ENCODE measurements at places on chromosomes 1 and 21.

DNA sequence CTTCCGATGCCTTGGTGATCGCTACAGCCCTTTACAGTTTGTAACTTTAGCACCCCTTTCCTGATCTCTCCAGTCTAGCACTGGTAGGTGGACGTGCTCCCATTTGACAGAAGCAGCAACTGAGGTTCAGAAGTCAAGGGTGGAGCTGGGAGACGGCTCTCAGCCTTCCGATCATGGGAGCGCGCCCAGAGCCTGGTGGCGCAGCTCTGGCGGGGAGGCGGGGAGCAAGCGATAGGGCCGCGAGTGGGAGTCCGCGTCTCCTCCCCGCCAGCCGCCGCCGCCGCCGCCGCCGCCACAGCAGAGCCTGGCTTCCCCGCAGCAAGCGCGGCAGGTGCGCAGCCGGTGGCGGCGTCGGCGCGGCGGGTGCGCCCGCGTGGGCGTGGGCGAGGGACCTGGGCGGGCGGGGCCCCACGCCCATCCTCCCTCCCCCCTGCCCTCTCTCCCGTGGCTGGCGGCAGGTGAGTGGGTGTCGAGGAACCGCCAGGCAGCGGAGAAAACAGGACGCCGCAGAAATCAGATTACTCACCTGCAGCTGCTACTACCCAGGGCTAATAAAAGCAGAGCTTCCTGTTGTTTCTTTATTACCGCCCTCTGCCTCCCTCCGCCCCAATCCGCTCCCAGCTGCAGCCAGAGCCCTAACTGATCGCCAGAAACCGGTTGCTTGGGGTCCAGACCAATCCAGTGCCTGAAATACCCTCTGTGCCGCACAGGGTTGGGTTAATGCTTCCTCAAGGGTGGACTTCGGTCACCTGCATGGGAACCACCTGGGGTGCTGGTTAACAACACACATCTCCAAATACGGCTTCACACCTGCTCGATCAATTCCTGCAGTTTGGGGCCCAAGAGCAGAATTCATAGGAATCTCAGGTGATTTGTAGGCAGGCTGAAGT, 60.2 kb upstream of the ID3 start:
- no peak for DNase-seq

- DNase-seq = no peak
Measured at GRCh38 chr1:154913273-154913672, 23.2 kb downstream of the PMVK start.

DNA sequence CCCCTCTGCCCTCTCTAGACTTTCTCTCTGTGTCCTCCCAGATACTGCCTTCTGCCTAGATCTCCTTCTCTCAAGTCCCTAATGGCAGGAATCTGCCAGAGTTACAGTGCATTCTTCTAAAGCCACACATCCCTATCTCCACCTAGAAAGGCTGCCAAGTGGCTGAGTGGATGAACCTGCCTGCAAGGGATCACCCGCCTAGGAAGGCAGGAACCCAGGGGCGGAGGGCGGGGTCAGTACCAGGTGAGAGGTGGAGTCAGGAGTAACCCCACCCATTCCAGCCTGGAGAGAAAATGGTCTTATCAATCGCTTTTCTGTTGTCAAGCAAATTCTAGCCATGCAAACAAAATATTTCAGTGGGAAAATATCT, 60.8 kb downstream of the BCAR3 start:
- no peak for DNase-seq

- DNase-seq = no peak
Measured at GRCh38 chr1:74790453-74790852, 57.5 kb downstream of the TYW3 start.

GRCh38 chr1:201954263-201955008, 867 bp upstream of the TIMM17A start:
- DNase-seq = no peak

DNA sequence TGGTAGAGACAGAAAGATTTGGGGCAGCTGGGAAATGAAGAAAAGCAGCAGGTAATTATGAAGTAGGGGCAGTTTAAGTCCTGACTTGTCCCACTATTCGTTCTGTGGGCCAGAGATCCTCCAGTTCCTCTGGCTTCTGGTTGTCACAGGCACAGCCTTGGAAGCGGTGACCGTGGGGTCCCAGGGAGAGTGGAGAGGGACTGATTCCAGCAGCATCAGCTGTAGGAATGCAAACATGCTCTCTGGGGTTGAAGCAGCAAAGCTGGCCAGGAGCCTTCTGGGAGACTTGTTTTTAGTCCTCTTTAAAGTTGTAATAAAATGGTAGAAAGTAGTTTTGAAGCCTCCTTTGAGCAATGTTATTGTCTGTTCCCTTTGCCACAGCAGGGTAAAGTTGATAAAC, 488.0 kb downstream of the LMO4 start:
- no peak for DNase-seq

GRCh38 chr1:59564192-59564891, 250.4 kb upstream of the HOOK1 start:
- no peak for DNase-seq

DNA sequence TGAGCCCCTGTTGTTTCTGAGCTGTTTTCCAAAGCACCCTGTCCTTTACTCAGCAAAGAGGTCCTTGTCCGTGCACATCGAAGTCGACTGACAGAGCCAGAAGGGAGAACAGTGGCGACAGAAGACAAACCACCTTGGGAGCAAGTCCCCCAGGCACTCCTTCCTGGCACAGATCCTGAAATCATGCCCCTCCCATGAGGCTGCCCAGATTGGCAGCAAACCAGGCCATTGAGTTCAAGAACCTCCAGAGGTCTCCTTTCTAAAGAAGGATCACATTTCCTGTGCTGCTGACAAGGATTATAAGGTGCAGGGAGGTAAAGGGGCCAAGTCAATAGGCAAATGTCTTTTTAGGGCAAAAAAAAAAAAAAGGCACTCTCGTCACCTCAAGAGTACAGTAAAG, 84.7 kb upstream of the HIVEP3 start:
- DNase-seq = no peak

GRCh38 chr1:244191581-244191980, 140.5 kb downstream of the ZBTB18 start:
- no peak for DNase-seq

GRCh38 chr1:226984521-226985238, 44.6 kb downstream of the COQ8A start:
- no peak for DNase-seq

DNA sequence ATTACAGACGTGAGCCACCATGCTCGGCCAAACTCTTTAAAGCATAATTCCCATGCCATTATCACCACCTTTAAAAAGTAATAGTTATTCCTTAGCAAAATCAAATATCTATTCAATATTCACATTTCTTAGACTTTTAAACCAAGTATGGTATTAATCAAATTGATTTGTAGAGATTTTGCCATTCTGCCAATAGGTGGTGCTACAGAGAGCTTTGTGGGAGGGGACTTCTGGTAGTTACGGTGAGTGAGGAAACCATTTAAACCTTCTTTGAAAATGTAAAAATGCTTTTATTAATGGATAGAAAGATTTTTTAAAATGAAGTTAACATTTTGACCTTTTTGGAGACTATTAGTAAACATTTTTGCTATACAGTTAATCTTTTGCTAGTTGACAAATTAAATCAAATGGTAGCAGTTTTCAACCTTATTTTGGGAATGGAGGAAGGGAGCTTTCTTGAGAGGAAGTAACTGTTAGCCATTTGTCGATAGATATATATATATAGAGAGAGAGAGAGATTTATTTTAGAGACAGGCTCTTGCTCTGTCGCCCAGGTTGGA, 19.3 kb downstream of the IARS2 start:
- no peak for DNase-seq

GRCh38 chr1:161068306-161069234, 1.1 kb downstream of the ARHGAP30 start:
- DNase-seq = no peak

DNA sequence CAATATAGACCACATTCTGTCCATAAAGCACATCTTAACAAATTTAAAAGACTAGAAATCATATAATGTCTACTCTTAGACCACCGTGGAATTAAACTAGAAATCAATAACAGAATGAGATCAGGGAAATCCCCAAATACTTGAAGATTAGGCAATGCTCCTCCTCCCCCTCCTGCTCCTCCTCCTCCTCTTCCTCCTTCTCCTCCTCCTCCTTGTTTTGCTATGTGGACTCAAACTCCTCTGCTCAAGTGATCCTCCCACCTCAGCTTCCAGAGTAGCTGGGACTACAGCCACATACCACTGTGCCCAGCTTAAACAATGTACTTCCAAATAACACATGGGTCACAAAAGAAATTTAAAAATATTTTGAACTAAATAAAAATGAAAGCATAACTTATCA, 134.2 kb downstream of the GRIK3 start:
- DNase-seq = no peak

DNA sequence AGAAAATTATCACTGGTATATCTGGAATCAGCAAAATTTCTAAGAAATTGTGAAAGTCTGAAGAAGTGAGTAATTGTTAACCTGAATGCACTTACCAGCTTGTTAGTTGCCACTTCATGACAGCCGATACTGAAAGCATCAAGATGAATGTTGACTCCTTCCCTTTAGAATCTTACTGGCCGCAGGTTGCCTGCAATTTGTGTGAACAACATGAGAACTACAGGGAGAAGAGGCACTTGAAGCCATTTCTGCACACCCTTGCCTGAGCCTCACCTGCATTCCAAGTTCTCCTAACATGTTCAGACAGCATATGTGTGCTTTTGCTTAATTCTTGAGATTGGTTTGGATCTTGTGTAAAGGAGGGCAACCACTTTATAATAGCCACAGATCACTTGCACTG, 59.2 kb upstream of the SSX2IP start:
- DNase-seq = no peak

DNA sequence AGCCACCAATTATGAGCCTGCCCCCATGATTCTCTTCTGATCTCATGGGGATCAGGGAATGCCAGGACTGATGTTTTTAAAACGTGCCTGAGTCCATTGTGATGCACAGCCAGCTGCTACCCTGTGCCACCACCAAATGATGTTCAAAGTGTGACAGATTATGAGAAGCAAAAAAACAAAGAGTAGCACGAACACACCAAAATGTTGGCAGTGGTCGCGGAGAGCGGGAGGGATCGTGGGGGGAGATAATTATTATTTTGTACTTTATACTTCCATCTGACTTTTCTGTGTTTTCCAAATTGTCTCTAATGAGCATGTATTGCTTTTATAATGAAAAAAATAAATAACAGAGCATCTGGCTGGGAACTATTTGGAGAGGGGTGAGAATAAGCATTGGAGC, 50.5 kb downstream of the EPHB2 start:
- no peak for DNase-seq

DNA sequence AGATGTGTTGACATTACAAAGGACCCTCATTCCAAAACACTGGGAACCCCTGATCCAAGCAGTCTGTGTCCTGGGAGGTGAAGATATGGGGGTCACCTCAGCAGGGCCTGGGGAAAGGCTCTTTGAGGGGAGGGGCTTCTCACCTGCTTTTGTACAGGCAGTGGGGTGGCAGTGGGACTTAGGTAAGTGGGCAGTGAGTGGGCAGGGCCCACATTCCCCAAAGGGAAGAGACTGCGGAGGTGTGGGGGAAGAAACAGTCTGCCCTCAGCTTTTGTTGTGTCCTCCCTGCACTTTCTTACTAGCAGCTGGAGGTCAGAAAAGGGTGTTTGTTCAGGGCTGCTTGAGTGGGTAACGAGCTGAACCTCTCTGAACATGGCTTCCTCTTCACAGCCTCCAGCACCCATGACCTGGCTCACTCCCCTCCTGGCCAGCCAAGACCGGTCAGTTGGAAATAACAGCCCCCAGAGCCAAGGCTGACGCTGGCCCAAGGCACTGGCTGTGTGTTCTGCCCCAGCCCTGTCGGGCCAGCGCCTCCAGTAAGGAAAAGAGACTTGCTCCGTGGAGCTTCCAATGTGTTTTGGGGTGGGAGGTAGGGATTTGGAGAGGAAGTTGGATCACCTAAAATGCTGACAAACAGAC, 173.5 kb downstream of the PSMG1 start:
- no peak for DNase-seq

DNA sequence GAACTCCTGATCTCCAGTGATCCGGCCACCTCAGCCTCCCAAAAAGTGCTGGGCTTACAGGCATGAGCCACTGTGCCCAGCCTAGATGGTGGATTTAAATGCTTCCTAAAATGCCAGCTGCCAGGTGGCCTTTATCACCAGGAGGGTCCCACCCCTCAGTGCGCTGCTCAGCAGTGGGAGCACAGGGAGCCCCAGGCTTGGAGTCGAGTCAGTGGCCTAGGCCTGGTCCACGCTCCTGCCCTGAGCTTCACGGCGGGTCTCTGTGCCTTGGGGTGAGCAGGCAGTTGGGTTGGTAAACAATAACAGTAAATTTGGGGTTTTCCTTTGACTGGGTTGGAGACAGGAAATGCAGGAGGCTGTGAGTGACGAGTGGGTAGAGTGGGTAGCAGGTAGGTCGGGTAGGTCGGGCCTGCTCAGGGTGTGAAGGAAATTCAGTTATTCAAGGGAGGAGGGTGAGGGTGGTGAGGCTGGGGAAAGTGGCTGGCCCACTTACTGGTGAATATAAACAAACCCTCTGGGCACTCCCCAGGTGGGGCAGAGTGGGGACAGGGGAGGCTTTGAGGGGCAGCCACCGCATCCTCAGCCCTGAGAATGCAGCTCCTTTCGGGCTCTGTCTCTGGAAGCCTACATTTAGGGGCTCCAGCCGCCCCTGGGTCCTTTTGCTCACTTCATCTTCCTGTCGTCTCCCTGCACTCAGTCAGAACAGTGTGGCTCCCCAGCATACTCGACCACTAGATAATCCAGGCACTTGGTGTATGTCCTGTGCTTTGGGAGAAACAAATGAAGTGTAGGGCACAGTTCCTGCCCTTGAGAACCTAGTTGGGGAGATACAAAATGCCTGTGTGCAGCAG, 33.5 kb upstream of the IL19 start:
- no peak for DNase-seq

DNA sequence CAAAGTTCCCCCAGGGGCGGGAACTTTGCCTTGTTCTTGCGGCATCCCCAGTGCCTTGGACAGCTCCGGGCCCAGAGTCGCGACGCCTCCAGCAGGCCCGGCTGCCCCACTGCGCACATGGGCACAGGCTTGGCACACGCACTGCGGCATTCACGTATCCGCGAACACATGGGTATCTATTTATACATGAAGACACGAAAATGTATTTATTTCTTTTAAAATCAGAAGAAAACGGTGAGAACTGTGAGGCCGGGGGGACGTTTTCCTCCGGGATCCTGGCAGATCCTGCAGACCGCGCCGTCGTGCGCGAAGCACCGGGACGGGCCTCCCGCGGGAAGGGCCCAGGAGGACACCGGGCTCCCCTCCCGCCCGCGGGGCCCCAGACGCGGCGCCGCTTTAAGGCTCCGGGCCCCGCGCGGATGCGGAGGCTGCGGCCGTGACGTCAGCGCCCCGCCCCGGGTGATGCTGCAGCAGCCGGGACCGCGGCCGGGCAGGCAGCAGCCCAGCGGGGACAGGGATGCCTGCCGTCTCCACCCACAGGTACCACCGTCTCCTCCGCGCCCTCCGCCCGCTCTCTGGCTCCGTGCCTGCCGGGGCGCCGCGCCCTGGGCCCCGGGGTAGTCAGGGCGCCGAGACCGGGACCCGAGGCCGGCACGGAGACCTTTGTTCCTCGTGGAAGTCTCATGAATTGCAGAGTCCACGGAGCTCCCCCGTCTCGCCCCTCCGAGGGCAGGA, at the start of gene SLC45A1:
Gene SLC45A1 (plus strand): TSS at position 468 of the 735 bp plus-strand sequence. CDS start 6,216 bp downstream, outside the sequence.
- DNase-seq = peak; percentile 56

All from neural crest cell (in vitro differentiated cells).